ENCODE measurements at places on chromosomes 13 and 19.

- DNase-seq: no peak
Measured at GRCh38 chr13:112741185-112741755, 51.4 kb downstream of the ATP11A start.

DNA sequence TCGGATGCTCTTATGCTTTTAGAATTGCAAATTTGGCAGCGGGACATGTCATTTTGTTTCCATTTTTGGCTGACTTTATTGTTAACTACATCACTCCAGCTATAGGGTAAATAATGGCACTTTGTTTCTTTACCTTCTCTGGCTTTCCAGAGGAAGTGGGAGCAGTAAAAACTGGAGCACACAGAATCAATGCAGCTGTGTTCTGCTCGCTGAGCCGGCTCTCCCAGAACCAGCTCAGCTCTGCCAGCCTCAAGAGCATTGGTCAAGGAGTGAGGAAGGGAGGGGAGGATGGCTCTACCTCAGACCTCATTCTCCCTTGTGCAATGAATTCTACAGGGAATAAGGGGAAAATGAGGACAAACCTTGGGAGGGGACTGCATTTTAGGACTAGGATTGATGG lies 50.5 kb upstream of the SPATA13 start:
- DNase-seq: no peak

- DNase-seq: no peak
Measured at GRCh38 chr19:55348317-55349034, 6.0 kb downstream of the COX6B2 start.

DNA sequence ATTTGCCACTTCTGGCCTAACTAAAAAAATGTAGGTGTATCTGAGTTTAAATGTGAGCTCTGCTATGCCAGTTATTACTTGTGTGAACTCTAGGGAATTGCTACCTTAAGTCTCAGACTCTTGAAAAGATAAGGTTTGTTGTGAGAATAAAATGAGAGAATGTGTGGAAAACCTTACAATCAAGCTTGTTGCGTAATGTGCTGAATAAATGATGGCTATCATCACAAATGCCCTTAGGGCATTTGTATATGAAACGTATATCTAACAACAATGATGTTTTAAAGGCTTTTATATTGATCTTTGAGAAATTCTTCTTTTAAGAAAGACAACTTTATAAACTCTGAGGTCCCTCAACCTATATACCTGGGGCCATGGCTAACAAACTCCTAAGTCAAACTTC lies 384.8 kb downstream of the ITGBL1 start:
- DNase-seq: no peak

DNA sequence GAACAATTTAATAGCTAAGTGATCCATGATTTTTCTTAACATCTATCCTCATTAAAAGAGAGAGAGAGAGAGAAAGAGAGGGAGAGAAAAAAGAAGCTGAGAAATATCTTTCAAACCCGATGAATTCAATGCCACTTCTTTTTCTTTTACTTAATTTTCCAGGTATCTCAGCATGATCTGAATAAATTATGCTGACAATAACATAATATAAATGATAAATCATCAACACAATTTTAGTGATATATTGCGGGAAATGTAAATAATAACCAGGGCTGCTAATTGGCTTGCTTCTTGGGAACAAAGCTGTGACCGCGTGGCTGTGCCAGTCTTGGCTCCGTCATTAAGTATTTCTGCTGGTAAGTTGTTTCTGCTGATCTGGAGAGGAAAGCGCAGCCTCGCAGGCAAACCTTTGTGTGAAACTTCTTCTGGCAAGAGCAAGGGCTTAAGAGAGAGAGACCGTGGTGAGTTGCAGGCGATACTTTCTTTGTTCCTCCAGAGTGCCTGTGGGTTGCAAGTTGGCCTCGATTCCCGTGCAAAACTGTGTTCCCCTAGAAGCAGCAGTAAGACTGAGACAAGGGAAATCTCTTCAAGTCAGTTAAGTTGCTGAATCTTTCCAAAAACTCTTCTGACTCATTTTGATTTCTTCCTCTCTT lies 489.1 kb upstream of the TSHZ3 start:
- no peak for DNase-seq

DNA sequence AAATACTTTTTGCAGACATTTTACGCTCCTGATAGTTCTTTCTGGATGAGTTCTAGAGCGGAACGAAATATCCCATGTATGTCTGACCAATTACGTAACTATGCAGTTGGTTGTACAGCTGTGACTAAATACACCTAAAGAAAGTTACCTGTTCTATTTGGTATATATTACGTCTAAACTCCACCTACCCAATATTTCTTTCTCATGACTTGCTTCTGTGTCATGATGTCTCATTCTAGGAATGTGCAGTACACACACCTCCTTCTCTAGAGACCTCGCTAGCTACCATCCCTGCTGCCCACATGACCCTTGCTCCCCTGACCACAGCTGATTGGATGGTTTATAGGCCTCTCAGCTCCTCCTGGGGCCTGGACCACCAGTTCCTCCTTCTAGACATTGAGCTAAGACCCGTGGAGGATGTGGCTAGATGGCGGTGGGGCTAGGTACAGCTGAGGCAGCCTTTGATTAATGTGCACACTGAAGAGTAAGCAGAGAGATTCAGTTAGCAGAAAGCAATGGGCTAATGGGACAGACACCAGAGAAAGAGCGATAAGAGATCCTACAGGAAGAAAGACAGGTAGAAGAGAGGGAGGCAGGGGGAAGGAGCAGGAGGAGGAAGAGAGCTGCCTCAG lies 422.1 kb downstream of the COG6 start:
- no peak for DNase-seq

- DNase-seq: no peak
Measured at GRCh38 chr19:32916969-32917615, 47.5 kb upstream of the SLC7A9 start.

DNA sequence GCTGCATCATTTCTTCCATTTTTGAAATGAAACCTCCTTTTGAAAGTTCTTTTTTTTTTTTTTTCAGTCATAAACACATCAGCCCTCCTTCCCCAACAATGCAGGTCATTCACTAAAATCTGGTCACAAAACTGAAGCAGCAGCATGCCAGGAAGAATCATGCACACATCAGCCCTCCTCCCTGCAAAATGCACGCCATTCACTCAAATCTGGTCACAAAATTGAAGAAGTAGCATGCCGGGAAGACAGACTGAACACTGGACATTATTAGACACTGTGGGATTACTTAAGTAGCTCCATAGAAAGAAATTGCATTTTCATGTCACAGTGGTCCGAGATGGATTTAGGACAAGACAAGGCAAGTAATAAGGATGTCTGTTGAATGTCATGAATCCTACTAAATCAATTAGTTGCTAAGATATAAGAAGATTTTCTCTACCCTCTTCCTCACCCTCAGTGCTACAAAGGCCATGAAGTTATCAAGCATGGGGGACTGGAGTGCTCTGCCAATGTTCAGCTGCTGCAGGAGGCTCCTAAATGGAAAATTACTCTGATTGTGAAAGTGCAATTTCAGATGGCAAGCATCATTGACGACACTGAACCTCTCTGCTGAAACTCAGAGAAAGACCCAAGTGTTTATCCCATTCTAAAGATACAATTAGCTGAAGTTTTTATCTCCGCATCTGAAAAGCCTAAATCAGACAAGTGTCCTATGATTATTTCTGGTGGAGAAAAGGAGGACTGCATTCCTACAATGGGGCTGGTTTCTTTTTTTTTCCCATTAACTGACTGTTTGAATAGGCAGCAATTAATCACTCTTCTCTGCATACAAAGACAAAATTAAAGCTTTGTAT lies 913.2 kb downstream of the DIAPH3 start:
- no peak for DNase-seq

GRCh38 chr13:35164324-35164932 lies 222.4 kb downstream of the NBEA start:
- no peak for DNase-seq

- no peak for DNase-seq
Measured at GRCh38 chr13:28049215-28049614, 51.2 kb downstream of the FLT3 start.

GRCh38 chr13:45441633-45442032 lies 23.1 kb upstream of the COG3 start:
- no peak for DNase-seq

DNA sequence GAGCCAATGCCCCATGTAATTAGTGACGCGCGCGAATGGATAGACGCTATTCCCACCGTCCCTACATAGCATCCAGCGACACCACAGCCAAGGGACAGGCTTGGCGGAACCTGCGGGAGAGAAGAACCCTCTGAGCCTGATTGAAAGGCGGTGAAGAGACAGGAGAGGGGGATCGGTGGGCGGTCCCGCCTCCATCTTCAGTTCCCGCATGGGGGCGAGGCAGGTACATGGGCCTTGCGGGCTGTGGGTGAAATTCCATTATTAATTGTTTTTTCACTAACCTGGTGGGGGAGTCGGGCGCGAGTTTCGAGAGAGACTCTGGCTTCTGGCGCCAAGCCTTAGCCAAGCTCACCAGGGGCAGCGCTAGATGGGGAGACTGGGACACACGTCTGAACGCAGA lies 8.4 kb upstream of the TEX101 start:
- no peak for DNase-seq

- DNase-seq: no peak
Measured at GRCh38 chr13:102401265-102401664, 583 bp downstream of the FGF14 start.

DNA sequence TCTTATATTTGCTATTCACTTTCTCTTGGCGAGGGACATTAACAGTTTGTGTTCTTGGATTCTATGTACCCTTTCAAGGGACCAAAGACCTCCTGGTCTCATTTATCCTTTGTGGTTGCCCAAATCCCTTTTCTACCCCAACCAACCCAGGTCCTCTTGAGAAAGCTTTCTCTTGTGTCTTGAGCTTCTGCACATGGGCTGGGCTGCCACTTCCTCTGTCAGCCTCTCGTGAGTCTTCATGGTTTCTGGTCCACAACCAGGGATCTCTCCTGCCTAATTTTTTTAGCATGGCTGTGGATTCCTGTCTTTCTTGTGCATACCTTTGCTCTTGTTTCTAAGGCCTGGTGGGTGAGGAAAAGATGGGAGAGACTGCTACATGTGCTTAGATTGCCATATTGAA lies 14.9 kb downstream of the TIMM13 start:
- DNase-seq: no peak

GRCh38 chr13:47004027-47004426 lies 107.2 kb upstream of the HTR2A start:
- DNase-seq: no peak

DNA sequence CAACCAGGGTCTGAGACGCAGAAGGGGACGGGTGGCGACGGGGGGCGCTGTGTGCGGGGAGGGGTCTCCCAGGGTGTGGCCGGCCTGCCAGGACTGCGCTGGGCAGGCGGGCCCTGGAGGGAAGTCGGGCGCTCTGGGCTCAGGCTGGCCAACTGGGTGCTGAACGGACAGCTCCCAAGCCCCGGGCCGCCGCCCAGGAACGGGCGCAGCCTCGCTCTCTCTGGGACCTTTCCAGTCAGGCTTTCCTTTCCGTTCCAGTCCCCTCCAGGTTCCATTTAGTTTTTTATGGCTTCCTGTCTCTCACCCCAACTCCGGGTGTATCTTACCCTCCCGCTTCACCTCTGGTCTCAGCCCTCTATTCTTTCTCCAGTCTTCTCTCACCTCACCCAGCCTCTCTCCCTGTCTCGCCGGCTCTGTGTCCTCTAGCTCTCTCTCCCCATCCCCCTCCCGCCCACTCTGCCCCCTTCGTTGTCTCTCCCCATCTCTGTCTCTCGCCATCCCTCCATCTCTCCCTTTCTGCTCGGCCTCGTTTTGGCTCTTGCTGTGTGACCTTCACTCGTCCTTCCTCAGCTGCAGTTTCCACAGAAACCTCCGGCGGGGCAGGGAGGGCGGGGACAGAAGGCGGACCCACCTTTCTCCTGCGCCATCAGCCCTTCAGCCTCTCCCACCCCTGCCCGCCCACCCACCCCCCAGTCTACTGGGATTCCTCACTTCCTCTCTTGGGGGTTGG lies 3.3 kb upstream of the ATP1A3 start:
- peak; percentile 46 for DNase-seq

DNA sequence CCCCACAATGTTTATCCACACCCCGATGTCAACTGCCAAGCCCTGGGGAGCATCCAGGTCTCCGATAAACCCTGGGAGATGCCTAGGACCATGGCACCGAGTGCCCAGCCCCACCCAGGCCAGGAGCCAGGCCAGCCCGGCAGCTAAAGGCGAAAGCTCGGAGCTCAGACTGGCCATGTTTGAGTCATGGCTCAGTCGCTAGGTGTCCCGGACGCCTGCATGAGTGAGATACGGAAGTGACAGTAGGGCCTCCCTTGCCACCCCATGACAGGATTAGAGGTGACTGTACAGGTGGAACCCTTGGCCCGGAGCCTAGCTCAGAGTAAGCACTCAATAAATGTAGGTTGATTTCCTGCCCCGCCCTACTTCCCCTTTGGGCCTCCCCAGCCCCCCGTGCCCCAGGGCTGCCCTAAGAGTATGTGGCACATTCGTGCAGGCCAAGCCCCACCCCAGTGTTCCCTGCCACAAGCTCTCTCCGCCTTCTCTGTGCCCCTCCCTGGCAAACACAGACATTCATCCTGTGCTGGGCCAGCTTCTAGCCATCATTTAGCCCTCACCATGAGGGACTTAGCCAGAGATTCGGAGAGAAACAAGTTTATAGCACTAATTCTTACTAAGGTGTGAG lies 5.8 kb upstream of the TPM4 start:
- peak; percentile 84 for DNase-seq

DNA sequence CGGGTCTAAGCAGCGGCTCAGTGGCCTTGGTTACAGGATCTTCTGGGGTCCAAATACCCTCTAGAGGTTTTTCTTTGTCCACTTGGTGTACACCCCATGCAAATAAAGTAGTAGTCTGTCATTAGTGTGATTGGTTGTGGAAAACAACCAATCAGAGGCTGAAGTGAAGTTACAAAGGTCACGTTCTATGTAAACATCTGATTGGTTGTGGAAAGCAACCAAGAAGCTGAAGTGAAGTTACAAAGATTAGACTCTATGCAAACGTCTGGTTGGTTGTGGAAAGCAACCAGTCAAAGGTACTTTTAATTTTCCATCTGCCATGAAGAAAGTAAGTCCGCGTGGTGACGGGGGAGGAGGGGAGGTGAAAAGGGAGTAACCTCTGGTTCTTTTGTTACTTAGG lies 790.9 kb downstream of the UQCRFS1 start:
- no peak for DNase-seq

DNA sequence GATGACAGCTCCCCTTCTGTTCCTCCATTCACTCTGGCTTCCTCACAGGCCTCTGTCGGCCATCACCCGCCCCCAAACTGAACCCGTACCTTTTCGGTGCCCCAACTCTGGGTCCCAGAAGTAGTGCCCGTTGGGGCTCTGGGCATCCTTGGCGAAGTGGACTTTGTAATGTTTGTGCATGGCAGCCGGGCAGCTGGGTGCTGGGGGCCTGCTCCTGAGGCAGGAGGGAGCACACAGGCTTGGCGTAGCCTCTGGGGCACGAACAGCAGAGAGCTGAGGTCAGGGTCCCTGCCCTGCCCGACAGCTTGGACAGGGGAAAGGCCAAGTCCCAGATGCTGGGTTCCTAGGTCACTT lies 834 bp downstream of the NKPD1 start:
- no peak for DNase-seq

GRCh38 chr13:37769545-37769944 lies 100.0 kb downstream of the TRPC4 start:
- DNase-seq: no peak

GRCh38 chr13:35797991-35798390 lies 321.5 kb upstream of the MAB21L1 start:
- DNase-seq: no peak

GRCh38 chr19:54790711-54791110 lies 12.7 kb upstream of the KIR2DL4 start:
- no peak for DNase-seq

All from stimulated activated CD4-positive, alpha-beta T cell treated with anti-CD3 and anti-CD28 coated beads, Interleukin-4, amount 100 ng/mL, for 24 hours (primary cell).